ENCODE measurements at places on chromosomes 16 and 17.

DNA sequence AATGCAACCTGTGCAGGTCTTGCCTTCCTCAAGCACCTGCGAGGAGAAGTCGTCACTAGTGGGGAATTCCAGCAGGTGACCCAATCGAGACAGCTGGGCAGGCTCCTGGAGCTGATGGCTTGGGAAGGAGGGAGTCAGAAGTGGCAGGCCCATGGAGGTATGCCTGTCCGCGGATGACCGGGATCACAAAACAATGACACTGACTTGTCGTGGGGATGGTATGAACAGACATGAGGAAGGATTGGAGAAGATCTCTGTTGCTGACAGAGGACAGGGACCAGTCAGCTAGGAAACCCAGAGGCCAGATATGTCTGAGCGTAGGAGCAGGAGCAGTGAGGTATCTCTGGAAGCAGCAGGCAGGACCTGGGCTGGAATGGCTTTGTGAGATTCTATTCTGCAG is 233.3 kb downstream of the SOX9 start:
- DNase-seq: no peak

DNA sequence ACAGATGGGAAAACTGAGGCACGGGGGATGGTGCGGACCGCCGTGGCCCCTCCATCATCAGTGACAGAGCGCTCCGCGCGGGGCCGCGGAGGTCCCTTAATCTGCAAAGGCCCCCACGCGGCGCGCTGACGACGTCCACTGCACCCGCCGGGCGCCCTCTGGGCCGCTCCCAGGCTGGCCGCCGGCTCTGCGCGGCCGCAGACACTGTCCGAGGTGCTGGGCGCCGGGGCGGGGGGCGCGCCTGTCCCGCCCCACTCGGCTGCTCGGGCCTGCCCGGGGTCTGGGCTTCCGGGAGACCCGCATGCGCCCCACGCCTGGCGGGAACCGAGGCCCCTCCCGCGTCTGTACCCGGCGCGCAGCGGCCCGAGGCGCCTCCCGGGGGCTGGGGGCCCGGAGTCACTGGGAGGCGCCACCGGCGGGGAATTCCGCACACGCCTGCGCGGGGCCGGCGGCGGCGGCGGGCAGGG is 550 bp upstream of the RNF213 start:
- peak; percentile 63 for DNase-seq

- peak; percentile 33 for DNase-seq
Measured at GRCh38 chr16:84643180-84643583, 5.1 kb upstream of the KLHL36 start.

GRCh38 chr16:10597187-10597601 is 16.8 kb upstream of the EMP2 start:
- DNase-seq: no peak

DNA sequence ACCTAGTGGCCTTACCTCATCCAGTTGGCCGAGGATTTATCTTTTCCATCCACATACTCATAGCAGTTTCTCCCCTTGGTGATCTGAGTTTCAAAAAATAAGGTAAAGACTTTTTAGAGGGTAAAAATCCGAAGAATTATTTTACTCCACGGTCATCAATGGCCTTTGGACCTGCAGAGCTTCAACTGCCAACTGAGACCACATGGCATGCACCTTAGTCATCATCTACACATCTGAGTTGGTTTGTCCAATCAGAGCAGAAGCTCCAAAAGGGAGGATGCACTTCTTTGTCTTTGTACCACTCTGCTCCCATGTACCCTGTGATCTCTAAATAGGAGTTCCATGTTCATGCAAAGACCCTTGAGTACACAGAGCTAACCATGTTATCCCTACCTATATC is 15.7 kb downstream of the PRDM7 start:
- no peak for DNase-seq

DNA sequence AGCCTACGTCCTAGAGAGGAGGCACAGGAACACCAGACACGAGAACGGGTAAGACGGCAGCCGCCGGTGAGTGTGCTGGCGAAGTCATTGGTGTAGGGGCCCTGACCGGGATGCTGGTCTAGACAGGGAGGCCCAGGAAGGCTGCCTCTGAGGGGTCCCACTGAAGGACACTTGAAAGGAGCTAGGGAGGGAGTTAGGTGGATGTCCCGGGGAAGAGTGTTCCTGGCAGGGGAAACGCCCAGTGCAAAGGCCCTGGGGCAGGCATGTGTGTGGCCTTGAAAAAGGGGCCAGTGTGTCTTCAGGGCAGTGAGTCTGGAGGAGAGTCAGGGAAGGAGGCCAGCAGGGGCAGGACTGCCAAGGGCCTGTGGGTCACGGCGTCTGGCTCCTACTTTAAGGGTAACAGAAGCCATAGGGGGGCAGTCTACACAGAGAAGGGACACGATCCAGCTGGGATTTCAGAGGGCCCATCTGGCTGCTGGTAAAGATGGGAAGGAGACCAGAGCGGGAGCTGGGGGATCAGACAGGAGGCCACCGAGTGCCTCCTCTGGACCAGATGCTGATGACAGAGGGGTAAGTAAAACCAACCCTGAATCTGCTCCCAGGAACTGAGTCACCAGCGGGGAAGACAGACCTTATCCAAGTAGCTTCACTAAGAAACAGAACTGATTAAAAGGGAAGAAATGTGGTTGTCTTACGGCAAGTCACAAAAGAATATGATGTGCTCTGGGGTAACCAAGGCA is 115.9 kb downstream of the LITAF start:
- DNase-seq: no peak

- DNase-seq: no peak
Measured at GRCh38 chr16:4240624-4241023, 1.3 kb downstream of the SRL start.

GRCh38 chr17:77778636-77779489 is 179.6 kb upstream of the TNRC6C start:
- DNase-seq: no peak

DNA sequence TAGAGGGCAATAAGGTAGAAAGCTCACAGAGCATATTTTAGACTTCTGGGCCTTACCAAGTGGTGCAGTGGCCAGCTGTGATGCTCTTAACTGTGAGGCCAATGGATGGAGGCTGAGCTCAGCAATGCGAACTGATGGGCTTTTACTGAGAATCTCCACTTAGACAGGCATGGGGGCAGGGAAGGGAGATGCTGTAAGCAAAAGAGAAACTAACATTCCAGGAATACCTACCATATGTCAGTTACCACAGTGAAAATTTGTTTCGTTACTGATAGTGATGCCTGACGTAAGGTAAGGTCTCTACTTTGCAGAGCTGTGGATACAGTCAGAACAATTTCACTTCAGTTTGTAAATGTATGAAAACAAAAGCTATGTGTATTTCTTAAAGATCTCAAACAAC is 250.6 kb upstream of the ZFHX3 start:
- no peak for DNase-seq

GRCh38 chr16:3909791-3910583 is 29.5 kb upstream of the CREBBP start:
- no peak for DNase-seq

GRCh38 chr17:11901931-11902330 is 95.3 kb downstream of the ZNF18 start:
- no peak for DNase-seq

- DNase-seq: peak; percentile 35
Measured at GRCh38 chr16:10552998-10553491, 27.4 kb downstream of the EMP2 start.

GRCh38 chr17:80892900-80893603 is 98.6 kb upstream of the CHMP6 start:
- DNase-seq: no peak

DNA sequence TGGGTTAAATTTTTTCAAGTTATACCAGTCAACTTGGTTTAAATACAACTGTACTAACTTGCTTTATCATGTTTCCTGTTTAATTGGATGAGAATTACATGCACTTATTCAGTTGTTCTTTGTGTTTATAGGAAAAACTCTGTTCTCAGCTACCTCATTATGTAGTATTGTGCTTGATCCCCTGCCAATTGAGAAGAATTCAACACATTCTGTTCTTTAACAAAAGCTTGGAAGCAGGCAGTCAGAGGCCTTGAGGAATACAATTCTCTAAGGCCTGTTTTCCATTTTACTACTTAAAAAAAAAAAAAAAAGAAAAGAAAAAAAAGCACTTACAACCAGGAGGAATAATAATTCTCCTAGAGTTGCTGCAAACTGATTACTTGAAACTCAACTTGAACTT is 60.6 kb upstream of the CMIP start:
- DNase-seq: no peak

- peak; percentile 14 for DNase-seq
Measured at GRCh38 chr17:13222975-13223374, 205.1 kb upstream of the ELAC2 start.

DNA sequence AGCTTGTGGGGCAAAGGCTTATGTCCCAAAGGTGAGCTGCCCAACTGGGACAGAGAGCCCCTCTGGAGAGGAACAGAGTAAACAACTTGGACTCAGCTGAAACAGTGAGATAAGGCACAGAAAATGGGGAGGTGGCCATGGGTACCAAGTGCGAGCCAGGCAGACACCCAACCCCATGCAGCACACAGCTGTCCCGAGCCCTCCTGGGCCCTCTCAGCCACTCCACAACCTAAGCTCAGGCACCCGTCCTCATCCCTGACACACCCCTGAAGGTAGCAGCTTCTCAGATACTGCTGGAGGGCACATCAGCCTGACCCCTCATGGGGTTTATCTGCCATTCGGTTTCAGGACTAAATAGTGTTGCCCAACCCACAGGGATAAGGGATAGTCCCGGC is 4.8 kb upstream of the GFOD2 start:
- no peak for DNase-seq

DNA sequence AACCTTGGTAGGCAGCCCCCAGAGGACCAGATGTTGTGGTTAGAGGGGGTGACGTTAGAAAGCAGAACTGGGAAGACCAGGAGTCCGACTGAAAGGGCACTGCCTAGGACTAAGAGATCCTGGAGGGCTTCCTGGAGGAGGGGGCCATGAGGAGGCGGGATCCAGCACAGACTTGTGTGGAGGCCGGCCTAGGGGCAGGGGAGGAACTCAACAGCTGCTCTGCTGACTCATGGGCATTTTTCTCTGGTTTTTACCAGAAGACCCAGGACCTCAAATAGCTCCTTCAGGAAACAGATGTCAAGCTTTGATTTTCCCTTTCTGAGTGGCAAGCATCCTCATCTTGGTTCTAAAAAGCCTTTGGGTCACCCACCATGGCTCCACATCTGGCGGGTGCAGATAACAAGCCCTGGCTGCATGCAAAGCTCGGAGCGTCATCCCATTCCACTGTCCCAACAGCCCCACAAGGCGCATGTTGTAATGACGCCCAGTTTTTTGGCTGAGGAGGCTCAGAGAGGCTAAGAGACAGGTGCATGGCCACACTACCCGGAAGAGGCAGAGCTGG is 29.0 kb downstream of the IL21R start:
- peak; percentile 10 for DNase-seq

GRCh38 chr16:51888016-51888415 is 658.9 kb downstream of the TOX3 start:
- no peak for DNase-seq

GRCh38 chr17:58184308-58184985 is 8.1 kb upstream of the EPX start:
- DNase-seq: no peak

- peak; percentile 90 for DNase-seq
Measured at GRCh38 chr16:85253084-85253941, 141.0 kb upstream of the CIBAR2 start.

GRCh38 chr16:6229186-6229585 is 1103.5 kb upstream of the RBFOX1 start:
- no peak for DNase-seq

- DNase-seq: no peak
Measured at GRCh38 chr16:70661918-70662641, 15.7 kb downstream of the IL34 start.

DNA sequence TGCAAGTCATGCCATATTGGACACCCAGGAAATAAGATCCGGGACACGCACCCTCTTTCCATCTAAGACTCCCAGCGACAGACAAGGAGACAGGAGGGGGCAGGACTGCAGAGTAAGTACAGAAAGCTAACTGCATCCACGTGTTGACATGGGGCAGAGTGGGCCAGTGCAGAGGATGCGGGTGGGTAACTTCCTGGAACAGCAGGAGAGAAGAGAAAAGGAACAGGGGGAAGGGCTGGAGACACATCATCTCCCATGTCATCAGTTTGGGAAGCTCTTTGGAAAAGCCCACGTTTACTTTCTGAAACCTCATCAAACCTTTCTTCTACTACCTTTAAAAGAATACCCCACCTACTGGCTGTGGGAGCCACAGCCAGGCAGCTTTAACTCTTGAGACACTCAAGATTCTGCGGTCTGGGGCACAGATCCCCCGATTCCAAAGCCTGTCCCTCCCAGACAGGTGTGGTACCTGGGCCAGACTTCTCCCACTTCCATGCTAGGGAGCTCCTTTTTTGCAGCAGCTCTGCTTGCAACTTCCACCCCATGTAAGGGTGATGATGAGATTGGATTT is 273.5 kb upstream of the RPL38 start:
- no peak for DNase-seq

DNA sequence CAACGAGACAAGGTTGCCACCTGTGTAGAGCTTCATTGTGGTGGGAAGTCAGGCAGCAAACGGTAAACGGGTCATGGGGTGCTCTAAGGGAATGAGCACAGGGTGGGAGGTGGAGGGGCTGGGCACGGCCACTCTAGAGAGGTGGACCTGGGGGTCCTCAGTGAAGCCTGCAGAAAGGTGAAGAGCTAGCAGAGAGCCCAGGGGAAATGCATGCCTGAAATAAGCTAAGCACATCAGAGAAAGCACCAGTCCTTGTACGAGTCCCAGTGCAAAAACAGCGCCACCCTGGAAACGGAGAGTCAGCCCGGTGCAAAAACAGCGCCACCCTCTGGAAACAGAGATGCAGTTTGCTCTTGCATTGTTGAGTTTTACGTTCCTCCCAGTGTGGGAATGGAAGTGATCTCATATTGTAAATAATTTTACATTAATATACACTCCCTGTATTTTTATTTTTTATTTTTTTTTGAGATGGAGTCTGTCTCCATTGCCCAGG is 65.0 kb downstream of the TBC1D16 start:
- DNase-seq: peak; percentile 55

DNA sequence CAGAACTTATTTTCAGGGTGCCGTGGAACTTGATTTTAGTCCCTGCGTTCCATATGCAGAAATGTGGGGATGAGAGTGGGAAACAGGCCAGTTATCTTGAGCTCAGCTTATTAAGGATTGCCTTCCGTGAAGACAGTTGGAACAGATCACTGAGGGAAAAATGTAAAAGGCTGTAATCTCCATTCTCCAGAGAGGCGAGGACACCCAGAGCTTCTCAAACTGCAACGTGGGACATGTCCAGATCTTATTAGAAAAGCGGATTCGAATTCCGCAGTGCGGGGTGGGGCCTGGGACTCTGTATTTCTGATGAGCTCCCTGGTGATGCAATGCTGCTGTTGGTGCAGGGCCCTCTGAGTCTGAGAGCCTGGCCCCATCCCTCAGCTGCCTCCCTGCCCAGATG is 185.6 kb upstream of the CIBAR2 start:
- no peak for DNase-seq

DNA sequence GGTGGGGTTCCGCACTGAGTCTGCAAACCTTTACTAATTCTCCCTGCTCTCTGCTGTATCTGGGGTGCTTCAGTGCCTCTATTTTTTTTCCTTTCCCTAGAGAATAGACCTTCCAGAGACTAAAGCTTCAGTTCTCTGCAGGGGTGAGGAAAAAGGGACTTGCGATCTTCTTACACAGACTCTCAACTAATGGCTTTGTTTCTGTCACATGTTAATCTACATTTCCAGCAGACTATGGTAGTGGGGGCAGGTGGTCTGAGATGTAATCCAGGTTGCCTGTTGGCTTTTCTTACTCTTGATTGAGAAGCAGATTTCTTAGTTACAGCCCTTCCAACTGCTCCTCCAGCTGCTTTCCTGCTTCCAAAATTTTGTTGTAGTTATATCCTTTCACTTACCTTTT is 229.0 kb upstream of the NLRP1 start:
- DNase-seq: no peak

GRCh38 chr17:74037320-74037719 is 166.2 kb upstream of the RPL38 start:
- DNase-seq: no peak
